ENCODE measurements at places on chromosomes 6 and 20.
A peak's percentile ranks its signal among the peaks of the same experiment; 100 is the strongest.

- no peak for DNase-seq
These were observed 305.5 kb upstream of the SGK1 start for GRCh38 chr6:134623401-134623800.

DNA sequence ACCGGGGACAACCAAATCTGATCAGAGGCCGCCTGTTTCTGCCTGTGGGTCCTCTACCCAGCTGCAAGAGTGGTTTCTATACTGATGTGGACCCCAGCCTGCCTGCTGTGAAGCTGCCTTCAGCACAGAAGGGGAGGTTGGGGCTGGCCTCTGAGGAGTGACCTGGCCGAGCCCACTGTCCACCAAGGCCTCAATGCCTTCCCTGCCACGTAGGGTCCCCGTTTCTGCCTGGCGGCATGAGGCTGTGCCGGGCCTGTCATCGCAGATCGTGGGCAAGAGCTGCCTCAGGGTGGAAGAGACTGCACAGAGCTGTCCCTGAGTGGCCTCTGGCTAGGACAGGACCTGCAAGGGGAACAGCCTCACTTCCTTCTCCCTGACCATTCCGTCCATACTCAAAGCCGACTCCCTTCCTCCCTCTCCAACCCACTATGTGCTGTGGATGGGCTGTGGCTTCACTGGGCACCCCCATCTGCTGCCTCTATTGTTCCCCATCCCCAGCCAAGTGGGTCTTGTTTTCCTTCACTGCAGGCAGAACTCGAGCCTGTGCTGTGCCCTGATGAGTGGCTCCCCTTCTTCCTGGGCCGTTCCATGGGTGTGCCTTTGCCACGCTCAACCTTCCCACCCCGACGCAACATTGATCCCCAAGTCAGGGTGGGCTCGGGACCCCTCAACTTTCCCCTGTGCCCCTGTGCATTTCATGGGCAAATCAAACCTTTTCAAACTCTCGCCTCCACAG, 60.3 kb downstream of the ERMARD start:
- DNase-seq = no peak

DNA sequence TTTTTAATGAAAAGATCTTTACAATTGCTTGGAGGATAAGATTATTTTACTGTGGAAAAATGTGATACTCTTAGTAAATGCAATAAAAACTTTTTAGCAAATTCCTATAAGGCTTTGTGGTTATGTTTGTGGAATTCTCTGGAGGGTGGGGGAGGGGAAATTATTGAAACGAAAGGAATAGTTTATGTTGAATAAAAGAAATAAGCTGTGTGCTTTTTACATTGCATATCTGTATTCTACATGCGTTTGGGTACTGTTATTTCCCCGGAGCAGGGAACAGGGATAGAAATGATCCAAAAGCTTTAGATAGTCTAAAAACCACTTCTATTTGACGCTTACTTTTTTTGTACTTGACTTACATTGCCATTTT, 143.8 kb downstream of the SLC16A10 start:
- DNase-seq = no peak

GRCh38 chr6:1485678-1486077, 96.3 kb downstream of the FOXF2 start:
- DNase-seq = no peak

GRCh38 chr6:18323935-18324705, 59.8 kb upstream of the DEK start:
- no peak for DNase-seq

DNA sequence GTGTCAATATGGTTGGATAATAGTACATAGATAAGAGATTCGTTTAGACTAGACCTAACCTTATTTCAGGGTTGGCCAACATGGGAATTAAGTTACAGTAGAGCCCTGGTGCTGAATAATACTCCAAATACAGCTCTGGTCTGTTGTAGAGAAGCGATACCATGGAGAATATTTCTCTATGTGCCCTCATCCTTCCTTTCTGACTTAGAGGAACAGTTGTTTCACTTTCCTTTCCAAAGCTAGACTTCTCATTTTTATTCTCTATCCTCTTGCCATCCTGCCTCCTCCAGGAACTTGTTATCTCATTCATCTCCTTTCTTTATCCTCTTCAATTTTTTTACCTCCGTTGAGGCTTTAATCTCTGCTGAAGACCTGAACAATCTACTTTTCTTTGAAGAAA, 68.9 kb downstream of the EDN1 start:
- no peak for DNase-seq

DNA sequence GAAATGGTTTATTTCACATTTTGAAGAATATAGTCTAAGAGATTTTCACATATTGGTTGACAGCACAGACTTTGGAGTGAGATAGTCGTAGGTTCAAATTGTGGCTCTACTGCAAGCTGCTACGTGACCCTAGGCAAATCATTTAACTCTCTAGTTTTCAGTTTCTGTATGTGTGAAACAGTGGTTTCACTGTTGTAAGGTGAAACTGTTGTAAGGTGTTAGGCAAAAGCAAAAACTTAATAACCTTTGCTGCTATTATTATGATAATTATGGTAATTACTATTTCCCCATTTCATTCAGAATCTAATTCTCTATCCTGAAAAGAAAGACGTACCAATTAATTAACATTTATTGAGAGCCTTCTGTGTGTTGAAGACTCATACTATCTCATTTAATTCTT, 144.2 kb downstream of the REV3L start:
- DNase-seq = no peak

DNA sequence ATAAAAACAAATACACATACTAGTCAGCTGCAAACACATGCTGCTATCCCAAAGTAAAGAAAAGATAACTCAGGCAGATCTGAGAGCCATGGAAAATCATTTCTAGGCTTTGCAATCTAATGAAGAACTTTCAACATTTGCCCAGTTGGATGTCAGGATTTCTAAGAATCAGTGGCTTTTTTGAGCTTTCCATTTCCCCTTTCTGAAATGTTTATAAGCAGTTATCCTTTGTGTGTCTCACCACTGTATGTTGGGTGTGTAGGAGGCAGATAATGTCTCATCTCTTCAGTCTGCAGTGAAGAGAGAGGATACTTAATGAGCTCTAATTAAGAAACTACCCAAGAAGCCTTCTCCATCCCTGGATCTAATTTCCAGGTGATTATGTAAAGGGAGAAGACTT, 43.6 kb downstream of the RGS17 start:
- no peak for DNase-seq

DNA sequence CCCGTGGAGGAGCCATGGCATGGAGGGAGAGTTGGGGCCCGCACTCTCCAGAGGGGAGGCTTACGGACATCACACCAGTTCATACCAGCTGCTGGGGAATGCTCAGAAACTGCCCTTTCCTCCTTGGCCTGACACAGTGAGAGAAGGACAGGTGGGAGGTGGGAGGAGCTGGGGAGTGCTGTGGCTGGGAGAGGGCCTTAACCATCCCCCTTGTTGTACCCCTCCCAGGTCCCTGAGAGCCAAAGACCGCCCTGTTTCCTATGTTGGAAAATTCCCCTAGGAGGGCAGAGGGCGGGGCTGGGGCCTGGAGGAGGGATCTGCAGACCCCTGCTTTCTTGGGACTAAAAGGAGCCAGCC, 24.1 kb downstream of the FOXP4 start:
- no peak for DNase-seq

- no peak for DNase-seq
These were observed 28.5 kb upstream of the PIM1 start for GRCh38 chr6:37141281-37142049.

DNA sequence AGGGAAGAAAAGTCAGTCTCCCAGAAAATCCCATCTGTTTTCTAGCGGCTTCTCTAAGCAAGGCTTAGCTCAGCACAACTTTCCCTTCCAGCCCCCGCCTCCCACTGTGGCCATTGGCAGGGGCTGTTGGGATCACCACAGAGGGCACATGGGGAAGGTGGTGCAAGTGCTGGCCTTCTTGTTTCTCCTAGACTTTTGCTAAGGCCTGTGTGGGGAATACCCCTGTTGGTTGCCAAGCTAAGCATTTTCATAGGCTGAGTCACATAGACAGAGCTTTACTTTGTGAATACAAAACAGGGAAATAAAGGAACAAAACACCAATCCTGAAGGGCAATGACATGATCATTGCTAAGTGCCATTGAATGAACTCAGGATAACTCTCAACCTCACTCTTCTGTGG, 32.4 kb upstream of the TIAM2 start:
- no peak for DNase-seq

DNA sequence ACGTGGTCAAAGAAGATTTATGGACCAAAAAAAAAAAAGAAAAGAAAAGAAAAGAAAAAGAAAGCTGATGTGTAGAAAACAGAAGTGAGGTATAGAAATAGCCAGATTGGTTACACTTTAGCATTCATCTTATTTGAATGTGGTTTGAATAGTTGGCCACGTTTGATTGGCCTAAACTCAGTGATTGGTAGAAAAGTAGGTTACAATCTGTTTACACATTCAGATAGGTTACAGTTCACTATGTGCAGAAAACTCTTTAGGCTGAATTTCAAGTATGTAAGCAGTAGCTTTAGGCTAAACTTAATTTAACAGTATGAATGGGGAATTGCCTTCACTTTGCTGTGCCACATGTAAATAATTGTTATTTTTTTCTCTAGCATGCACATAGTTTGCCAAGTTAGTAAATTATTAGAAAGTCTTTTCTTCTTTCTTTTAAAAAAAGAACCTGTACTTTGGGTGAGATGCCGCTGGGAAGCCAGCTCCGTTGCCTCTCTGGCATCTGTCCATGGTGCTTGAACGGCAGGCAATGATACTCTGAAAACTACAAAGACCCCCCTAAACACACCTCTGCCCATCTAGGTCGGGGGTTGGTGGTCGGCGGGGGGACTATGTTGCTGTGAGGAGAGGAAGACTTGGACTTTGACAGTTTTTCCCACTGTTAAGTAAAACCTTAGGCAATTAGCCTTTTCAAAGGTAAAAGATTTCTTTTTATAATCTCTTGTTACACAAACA, 173.0 kb downstream of the AIG1 start:
- DNase-seq = no peak

DNA sequence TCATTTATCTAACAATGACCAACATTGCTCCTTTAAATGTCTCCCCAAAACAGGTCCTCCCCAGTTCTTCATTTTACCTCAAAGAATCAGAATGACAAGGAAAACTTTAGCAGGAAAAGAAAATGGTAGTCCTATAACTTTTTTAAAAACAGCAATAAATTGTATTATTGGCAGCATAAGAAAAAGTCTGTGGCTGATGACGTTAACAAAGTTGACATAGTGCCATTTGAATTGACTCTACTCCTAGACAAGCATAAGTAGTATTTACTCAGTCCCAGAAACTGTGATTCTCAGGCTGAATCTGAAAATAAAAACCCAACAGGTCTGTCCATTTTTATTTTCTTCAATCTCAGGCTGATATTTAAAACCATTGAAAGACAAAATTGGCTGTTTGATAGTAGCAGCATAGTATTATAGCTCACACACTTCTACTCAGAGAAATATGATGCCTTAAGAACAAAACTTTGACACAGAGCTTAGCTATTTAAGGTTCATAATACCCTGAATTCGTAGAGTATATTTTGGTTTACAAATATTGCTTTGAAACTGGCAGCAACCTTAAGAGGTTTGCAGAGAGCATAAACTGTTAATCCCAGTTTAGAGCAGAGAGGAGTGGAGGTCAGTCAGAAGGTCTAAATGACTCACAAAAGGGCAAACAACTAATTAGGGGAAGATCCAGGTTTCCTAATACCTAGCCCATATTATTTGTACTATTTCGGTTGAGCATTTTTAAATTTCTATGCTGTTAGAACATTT, 35.0 kb upstream of the TENT5A start:
- DNase-seq = no peak

DNA sequence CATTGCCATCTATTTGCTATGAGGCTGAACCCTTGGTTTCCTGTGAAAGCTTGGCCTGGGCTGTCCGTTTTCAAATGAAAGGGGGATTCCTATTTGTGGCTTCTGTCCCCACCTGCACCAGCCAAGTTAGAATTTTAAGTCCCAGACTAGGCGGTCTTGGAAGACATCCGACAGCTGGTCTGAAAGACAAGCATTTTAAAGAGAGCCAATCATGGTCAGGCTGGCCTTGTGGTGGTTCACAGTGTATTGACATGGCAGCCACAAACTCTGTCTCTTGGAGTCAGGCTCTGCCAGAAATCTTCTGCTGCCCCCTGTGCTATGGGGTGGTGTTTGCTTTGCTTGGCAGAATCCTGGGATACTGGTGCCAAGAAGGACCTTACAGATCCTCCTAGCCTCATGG, 319.2 kb upstream of the MOCS1 start:
- DNase-seq = no peak

- no peak for DNase-seq
These were observed 14.9 kb upstream of the ZFAND3 start for GRCh38 chr6:37804586-37804985.

DNA sequence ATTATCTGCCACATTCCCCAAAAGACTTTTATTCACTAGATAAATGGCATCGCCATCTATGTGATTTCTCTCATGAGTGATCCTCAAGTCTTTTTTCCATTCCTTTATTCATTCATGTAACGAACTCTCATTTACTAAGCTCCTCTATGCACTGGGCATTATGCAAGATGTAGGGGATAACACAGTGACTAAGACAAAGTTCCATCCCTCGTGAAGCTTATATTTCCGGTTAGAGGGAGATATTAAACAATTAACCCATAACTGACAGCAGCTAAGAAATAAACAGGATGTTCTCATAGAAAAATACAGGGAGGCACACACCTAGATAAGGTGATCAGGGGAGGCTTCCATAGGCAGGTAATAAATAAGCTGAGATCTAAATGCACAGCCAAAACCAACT, 17.2 kb upstream of the PREX1 start:
- no peak for DNase-seq

DNA sequence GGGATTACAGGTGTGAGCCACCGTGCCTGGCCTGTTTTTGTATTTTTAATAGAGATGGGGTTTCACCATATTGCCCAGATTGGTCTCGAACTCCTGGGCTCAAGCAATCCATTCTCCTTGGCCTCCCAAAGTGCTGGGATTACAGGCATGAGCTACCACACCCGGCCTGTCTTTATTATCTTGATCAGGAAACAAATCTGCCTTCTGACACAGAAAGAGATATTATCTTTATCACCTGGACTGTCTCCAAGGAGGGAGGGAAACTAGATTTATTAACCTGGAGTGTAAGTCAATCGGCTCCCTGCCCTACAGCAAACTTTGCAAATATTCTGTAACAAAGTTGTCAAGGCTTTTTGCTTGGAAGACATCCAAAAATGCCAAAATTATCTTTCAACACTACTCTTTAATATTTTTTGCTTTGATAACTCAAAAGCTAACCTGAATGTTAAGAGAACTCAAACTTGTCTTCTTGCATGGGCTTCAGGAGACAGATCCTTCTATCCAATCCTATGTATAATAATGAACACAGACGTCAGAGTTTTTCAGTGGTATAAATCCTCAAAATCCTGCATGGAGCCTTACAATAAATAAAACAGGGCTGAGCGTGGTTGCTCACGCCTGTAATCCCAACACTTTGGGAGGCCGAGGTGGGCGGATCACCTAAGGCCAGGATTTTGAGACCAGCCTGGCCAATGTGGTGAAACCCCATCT, 85.0 kb upstream of the LOC128125822 start:
- DNase-seq = no peak

- DNase-seq = peak; percentile 9
These were observed 157.4 kb upstream of the LAMA2 start for GRCh38 chr6:128725271-128726233.
